ENCODE measurements at places on chromosomes 7 and 10.

- DNase-seq: no peak
Measured at GRCh38 chr7:139772873-139773272, 4.9 kb downstream of the HIPK2 start.

DNA sequence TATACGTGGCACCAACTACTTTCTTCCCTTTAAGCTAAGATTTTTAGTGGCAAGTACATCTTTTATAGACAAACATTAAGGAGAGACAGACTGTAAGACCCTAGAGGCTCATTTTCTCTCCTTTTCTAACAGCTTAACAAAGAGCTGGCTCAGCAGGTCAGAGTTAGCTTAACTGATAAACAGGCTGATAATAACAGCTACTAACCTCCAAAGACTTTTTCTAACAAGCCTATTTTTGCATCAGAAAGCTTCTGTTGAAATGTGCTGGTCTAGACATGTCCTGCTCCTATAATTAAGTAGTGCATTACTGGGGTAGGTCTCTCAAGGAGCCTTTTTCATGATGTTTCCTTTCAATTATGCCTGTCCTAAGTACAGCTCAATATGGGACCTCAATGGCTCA lies 238.2 kb upstream of the FAM3C start:
- no peak for DNase-seq

- no peak for DNase-seq
Measured at GRCh38 chr10:131571865-131572264, 260.3 kb upstream of the TCERG1L start.

DNA sequence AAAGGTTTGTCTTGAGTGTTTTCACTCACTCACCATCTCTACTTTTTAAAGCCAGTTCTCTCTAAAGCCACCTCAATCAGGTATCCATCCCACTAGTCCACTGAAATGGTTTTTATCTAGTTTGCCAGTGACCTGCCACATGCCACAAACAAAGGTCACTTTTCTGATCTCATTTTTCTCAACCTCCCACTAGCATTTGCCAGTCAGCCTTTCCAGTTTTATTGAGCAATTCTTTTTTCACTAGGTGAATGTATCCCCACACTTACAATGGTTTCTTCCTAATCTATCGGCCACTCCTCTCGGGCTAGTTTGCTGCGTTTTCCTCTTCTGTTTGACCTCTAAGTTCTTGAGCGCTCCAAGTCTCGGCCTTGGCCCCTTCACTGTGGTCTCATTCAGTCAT lies 44.9 kb upstream of the ARL4A start:
- no peak for DNase-seq

GRCh38 chr10:132107186-132107948 lies 41.6 kb downstream of the JAKMIP3 start:
- DNase-seq: no peak

DNA sequence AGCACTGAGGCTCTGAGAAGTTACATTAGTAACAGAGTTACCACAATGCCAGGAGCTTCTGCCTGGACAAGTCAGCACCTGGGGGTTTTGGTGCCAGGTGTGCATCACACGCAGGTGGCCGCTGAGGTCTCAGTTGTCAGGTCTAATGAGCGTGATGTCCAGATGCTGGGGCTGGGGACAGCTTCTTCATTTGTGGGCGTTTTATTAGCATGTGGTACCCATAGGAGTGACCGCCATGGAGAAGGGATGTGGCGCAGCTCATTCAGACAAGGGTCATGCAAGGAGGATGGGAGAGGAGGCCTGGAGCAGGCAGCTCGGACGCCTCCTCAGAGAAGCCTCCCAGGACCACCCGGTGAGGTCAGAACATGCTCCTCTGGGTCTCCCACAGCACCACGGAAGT lies 27.8 kb downstream of the FAM241B start:
- no peak for DNase-seq

DNA sequence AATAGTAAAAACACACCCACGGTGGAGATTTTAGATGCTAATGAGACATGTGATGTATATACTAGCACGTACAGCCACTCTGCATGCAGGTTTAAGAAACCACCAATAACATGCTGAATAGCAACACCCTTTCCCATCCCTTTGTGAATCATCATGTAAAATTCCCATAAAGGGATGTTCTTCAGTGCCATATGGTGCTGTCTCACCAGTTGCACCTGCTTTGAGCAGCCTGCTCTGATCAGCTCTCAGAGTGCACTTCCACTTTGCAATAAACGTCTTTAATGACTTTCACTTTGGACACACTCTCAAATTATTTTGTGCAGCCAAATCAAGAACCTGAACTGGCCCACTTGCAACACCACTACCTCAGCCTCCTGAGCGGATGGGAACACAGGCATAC lies 615.0 kb downstream of the ANKRD7 start:
- no peak for DNase-seq

GRCh38 chr10:5752301-5752871 lies 60.8 kb downstream of the GDI2 start:
- no peak for DNase-seq

DNA sequence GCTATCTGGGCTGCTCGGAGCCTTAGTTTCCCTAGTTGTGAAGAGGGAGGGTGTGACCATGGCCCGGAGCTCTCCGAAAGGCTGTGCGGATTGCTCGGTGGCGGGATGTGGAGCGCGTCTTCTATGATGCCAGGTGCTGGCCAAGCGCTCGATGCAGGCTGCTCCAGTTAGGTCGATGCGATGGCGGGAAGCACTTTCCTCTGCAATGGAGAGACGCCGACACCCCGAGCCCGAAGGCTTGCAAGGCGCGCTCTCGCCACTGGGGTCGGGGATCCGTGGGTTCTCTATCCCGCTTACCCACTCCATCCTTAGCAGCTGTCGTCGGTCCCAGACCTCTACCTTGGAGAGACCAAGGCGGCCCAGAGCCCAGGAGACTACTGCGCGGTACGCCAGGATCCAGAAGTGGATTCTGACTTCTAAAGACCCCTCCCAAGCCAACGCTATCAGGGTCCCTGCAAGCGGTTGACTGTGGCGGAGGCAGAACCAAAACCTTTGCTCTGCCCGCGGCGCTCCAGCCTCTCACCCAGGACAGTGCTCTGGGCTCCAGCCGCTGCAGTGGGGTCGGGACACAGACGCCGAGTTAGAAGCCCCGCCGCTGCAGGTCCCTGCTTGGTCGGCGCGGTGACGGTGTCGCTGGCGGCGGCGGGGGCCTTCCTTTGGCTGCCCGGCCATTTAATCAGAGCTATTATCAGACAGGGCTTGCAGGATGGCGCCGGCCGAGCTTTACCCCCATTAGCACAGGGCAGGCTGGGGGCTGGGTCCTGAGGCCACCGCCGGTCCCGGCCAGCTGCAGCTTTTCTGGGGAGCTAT lies 7.8 kb upstream of the TBX20 start:
- DNase-seq: no peak

GRCh38 chr10:102878629-102879028 lies 9.4 kb downstream of the AS3MT start:
- DNase-seq: no peak

DNA sequence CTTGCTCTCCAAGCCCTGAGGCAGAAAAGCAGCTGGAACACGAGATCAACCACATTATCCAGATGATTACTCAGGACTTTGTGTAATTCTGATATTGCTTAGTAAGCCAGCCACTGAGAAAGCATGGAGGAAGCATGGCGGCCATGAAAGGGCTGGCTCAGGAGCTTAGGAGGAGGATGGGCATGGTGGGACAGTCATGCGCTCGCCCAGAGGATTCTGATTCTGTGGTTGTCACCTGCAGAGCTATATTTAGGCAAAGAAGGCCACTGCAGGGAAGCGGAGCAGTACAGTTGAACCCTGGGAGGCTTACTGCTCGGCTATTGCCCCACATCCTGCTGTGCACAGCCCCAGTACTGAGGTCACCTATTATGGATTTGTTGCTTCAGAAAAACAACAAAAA lies 128.8 kb upstream of the DNAJB12 start:
- no peak for DNase-seq

DNA sequence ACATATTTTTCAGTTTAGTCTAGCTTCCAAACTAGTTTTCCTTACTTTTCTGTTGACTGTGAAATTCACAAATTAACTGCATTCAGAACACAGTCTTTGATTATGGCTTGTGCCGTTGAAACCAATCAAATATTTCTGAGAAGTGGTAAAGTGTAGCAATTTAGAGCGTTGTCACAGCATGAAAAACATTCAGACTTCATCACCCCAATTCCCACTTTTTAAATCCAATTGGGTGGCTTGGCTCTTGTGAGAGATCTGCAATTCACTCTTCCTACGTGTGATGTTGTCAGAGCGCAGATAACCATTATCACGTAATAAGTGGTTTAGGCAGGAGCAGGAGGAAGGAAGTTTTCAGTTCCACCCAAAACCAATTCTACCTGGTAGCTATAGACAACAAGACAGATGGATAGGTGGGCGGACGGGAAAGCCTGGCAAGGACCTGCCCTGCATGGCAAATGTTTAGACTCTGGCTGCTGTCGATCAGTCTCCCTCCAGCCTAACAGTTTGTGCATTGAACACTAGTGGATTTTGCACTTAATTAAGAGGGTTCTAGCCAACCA lies 8.9 kb downstream of the COBL start:
- no peak for DNase-seq

DNA sequence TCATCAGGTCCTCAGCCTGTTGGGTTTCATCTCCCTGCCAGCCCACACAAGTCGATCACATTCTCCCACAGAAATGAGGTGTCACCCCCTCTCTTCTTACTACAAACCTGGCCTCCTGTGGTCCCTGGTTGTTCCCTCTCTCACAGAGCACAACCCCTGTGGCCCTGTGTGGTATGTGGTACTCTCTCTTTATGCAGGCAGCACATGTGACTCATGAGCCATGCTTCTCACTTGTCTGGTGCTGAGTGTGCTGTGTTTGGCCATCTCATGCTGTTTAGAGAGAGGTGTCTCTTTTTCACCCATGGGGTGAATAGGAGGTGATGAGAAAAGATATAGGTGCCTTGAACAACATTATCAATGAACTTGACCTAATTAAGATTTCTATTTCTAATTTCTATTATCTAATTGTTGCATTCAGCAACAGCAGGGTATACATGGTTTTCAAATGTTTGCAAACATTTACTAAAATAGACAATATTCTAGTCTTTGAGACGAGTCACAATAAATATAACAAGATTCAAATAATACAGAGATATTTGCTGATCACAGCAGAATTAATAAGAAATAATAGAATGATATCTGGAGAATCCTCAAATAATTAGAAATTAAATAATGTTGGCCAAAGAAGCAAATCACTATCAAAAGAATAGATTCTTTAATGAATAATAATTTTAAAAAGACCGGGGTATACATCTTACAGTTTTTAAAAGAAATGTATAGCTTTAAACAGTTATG lies 633.8 kb upstream of the IGFBP3 start:
- DNase-seq: no peak

DNA sequence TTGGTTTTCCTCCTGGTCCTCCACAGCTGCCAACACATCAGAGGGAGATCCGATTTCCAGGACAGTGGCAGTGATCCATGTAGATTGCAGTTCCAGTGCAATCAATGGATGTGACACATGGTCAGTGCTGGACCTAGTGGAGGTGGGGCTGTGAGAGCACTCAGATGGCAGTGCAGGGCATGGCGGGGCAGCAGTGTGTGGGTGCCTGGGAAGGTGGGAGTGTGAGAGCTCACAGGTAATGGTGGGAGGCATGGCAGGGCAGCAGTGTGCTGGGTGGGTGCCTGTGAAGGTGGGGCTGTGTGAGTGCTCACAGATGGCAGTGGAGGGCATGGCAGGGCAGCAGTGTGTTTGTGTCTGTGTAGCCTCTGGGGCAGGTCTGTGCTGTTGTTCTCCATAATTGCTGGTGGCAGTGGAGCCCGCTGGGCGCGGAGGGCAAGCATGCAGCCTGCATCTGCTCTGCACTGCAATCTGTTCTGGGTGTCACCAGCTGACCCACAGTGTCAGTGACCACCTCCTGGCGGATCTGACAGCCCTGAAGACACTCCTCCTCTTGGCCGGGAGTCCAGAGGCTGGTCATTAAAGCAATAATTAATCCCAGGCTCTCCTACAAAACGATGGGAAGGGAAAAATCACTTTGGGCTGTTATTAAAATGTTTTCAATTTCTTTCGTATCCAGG lies 8.6 kb upstream of the ADARB2 start:
- no peak for DNase-seq

All from PC-9 (cell line).